Stimulated activated naive CD4-positive, alpha-beta T cell (primary cell): ENCODE measurements at places on chromosomes 7 and 10.

- no peak for DNase-seq
Measured at GRCh38 chr10:1736144-1736971, 967 bp downstream of the ADARB2 start.

- no peak for DNase-seq
Measured at GRCh38 chr10:107418085-107418806, 253.7 kb upstream of the SORCS1 start.

- DNase-seq = no peak
Measured at GRCh38 chr7:84568781-84569180, 374.2 kb upstream of the SEMA3A start.

GRCh38 chr10:132943058-132943790, 854 bp upstream of the CFAP46 start:
- no peak for DNase-seq

DNA sequence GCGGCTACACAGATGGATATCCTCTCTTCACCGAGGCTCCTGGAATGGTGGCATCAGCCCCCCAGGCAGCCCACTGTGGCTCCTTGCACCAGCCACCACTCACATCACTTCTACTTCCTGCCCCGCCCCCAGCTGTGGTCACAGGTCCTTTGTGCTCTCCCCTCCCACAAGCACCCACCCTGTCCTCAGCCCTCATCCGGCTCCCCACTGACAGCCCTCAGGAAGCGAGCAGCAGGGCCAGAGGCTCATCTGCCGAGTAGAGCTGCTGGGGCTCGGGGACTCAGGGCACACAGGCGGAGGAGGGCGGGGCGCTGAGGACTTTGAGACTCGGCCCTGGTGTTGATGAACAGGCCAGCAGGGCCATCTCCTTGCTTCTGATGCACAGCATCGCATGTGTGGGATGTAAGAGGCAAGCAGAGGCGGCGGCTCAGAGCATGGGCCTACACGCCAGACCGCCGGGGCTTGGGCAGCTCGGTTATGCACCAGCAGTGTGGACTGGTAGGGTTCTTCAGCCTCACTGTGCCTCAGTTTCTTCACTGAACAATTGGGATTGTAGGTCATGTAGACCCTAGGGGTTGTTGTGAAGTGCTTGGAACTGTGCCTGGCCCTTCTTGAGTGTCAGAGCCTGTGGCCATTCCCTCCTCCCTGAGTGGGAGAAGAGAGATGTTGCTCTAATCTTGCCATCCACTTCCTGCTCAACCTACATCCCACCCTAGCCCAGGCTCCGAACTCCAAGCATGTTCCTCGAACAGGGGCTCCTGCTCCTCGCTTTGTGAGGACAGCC, at the start of gene PRF1:
PRF1 (minus strand) TSS at position 77 of the 784 bp plus-strand sequence. CDS start 1,839 bp downstream, outside the sequence.
- DNase-seq = peak; percentile 51

GRCh38 chr7:106717254-106717954, 56.4 kb upstream of the CCDC71L start:
- no peak for DNase-seq

- DNase-seq = no peak
Measured at GRCh38 chr10:12504628-12505027, 155.3 kb downstream of the CAMK1D start.

DNA sequence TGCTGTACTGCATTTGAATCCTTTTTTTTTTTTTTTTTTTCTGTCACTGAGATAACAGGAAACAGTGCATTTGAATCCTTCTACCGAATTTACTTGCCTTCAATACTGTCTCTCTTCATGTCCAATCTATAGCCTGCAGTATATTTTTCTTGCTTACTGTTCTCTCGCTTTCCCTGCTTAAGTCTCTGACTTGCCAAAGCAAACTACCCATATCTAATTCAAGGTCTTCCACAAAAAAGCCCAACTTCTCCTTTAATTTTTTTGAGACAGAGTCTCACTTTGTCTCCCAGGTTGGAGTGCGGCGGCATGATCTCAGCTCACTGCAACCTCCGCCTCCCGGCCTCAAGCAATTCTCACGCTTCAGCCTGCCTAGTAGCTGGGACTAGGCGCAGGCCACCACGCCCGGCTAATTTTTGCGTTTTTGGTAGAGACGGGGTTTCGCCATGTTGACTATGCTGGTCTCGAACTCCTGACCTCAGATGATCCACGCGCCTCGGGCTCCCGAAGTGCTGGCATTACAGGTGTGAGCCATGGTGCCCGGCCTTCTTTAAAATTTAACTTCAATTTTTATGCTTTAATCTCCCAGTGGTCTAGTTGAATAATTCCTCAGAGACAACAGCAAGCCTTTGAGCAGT, 882 bp downstream of the PDCD11 start:
- DNase-seq = no peak

GRCh38 chr7:87001214-87001613, 58.2 kb downstream of the ELAPOR2 start:
- DNase-seq = no peak

DNA sequence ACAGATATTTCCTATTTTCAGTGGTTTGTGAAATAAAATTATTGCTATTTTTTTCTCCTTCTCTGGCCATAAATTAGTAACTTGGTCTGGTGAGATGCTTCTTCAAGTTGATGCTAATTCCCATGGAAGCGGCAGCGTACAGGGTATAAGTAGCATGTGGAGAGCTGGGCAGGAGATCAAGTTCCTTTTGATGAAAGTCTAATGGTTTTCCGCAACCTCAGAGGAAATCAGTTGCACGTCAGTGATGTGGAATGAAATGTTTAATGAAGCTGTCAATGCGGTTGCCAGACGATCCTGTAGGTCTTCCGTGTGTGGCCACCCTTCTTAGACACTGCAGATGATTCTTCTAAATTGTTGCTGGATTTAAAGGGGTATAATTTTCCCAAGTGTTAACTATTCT, 236.4 kb upstream of the GRM3 start:
- DNase-seq = no peak

GRCh38 chr7:112782498-112782897, 7.7 kb downstream of the TMEM168 start:
- no peak for DNase-seq

- no peak for DNase-seq
Measured at GRCh38 chr10:110717781-110718589, 73.8 kb downstream of the RBM20 start.

DNA sequence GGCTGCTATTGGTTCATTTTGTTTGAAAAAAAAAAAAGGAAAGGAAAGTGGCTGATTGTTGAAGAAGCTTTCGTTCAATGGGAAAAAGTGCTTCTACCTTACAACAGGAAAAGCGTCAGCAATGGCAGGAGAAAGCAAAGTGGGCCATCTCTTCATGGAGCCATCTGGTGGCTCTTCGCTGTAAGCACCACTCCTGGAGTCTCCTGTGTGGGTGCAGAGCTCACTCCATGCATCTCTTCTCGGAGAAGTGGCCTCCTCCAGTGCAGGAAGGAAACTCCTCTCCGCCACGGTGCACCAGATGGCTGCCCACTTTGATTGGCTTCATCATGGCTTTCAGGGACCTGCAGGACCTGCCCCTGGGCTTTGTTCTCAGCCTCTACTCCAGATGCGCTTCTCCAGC, 250.9 kb downstream of the PTEN start:
- peak; percentile 3 for DNase-seq

- no peak for DNase-seq
Measured at GRCh38 chr7:16599860-16600259, 45.7 kb downstream of the ANKMY2 start.

DNA sequence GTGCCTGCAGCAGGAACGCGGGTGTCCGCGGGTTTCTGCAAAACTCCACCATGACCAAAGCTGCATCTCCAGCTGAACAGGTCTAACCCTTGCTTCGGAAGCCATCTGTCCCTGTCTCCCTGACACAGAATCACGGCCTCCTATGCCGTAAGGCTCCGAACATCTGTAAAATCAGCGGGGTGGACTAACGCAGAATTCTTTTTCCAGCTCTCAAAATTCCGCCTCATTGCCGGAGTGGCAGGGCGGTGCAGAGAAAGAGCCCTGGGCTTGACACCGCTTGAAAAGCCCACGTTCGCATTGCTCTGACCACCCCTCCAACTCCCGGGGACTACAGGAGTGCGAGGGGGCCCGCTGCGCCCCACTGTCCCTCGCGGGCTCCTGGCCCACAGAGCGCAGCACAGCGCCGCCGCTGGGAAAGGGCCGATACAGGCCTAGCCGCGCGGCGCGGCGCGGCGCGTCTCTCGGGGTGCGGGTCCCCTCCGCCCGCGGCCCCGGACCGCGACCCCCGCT, 409 bp downstream of the DNMBP start:
- peak; percentile 24 for DNase-seq

GRCh38 chr10:70175516-70175915, 5.2 kb upstream of the SAR1A start:
- no peak for DNase-seq

DNA sequence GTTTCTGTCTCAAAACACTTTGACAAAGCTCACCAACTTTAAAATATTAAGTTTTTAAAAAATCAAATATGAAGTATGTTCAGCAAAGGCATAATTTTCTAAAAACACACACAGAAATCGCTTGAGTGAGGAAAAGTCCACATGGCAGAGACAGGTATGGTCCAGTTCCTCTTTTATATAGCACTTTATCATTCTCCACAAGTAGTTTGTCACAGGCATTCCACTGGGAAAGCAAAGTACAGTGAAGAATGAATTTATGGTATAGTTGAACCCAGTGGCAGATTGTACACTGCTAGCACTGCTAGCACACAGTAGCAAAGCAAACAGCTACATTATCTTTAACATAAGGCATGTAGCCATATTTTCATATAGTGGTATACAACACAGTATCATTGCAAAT, 102.3 kb downstream of the HECTD2 start:
- DNase-seq = no peak

DNA sequence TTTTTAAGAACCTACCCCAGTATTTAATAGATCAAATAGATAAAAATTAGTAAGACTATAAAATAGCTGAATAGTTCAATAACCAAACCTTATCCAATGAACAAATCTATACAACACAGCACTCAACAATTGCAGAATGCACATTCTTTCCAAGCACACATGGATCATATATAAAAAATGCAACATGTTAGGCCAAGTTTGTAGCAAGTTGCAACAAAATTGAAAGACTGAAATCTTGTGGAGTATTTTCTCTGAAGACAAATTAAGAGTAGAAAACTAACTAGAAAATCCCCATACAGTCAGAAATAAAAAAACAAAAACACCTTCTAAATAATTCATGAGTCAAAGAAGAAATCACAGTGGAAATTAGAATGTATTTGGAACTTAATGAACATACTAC, 317.3 kb downstream of the PHTF2 start:
- DNase-seq = no peak

GRCh38 chr7:45082831-45083331, 5.9 kb downstream of the NACAD start:
- no peak for DNase-seq

- DNase-seq = no peak
Measured at GRCh38 chr7:32221056-32221455, 150.8 kb upstream of the PDE1C start.

- peak; percentile 34 for DNase-seq
Measured at GRCh38 chr10:123043409-123043925, 34.7 kb downstream of the ACADSB start.

- DNase-seq = no peak
Measured at GRCh38 chr7:150389532-150389816, 10.3 kb downstream of the ZNF775 start.

DNA sequence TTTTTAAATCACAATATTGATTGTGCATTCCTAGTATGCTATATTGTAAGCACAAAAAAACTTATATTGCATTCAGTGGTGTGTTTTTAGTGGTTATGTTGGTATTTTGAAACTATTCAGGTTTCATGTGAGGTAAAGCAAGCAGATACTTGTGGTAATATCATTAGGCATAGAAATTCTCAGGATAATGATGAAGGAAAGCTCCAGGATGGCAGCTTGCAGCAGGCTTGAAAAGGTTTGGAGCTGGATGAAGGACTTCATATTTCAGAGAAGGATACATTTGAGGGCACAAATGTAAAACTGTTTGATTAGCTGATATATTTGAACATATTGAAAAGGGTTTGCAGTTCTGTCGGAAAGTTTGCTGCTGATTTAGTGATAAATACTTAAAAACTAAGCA, 17.5 kb downstream of the TRIM24 start:
- DNase-seq = no peak

DNA sequence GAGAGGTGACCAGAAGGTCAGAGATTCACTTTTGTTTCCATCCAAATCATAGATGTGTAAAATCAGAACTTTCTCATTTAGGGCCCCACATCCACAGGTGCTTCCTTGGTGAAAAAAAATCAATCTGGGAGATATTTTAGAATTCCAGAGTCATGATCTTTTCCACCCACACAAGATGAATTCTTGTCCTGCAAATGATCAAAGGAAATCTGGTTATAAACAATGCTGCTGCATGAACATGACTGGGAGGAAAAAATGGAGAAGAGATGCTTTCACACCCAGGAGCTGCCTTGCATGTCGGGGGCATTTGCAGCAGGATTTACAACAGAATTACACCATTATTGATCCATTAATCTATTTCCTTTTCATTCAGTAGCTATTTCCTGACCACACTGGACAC, 106.5 kb upstream of the TMEM72 start:
- DNase-seq = no peak

DNA sequence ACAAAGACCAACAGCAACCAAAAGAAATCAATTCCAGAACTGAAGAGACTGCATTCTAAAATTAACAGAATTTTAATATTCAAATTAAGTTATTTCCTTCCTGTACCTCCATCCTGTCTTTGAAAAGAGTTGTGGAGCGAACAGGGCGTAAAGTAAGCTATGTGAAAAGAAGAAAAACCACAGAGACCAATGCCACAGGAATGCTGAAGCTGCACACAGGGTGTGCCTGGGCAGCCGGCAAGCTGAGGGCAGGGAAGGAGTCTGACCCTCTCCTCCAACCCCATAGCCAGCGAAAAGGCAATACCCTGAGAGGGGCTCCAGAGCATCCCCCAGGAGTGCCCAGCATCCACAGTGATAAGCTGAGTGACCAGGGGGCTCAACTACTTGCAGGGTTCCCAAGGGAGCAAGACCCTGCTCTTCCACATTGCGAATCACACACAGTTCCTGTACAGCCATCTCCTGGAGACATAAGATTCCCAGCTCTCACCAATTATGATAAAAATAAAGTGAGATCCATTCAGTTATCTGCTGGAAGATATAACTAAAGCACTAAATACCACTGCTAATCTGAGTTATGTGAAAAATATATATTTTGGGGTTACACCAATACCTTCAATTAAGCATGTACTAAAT, 93.8 kb downstream of the PARD3 start:
- no peak for DNase-seq

DNA sequence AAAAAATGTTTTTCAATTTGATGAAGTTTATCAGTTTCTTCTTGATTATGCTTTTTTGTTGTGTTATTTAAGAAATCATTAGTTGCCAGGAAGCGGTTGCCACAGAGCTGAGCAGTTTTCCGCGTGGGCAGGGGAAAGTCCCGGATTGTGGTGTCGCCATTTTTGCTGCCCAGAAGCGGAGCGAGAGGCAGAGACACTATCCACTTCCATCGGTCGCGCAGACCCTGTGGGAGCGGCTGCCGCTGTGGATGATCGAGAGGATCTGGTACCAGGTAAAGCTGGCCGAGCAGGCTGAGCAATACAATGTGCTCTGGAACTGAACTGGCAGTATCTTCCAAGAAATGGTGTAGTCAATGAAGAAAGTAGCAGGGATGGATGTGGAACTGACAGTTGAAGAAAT, 119.8 kb downstream of the ZNF736 start:
- no peak for DNase-seq

DNA sequence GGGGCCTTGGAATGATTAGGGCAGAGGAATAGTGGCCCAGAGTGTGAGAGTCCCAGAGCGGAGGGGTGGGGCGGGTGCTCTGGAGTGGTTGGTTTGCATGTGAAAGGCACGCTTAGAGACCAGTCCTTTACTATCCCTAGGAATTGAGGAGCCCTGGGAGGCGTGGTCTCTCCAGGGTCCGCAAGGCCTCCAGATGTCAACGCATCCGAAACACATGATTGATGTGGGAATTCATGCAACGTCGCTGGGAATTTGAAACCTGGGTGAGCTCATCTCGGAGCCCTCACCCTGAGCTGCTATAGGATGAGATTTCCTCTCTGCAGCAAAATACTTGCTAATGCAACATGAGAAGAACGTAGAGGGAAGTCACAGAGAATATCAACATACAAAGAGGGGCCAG, 51.2 kb downstream of the NPTX2 start:
- no peak for DNase-seq
